Brain microvascular endothelial cell (primary cell): ENCODE measurements at places on chromosomes 7 and 10.

GRCh38 chr7:98314469-98314868 is 33.0 kb downstream of the BRI3 start:
- no peak for DNase-seq

DNA sequence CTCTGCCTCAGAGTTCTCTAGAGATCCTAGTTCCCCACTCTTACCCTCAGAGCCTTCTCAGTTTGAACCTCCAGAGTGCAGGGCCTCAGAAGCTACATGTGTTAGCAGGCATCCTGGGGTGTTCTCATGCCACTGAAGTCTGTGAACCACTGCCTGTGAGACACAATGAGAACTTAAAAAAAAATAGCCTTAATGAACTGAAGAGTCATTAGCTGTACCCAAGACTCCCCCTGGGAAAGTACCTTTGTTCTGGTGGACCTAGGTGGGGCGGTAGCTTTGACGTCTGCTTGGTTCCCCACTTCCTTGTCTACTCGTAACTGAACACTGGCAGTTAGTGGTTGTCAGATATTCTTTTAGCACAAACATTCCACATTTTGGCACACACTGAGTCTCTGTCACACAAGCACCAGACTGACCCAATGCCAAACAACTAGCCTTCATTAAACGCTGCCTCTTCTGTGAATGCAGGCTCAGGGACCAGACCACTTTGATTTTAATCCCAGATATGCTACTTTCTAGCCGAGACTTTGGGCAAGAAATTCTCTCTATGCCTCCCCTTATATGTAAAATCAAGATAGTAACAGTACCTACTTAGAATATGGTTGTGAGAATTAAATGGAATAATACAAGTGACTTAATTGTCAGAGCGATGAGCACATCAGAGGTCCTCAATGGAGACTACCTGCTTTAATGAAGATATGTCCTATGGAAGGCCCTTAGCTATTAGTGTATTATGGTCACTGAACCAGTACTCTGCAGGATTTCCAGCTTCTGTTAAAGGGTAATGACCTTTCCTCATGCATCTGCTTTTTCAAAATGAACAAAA is 75.3 kb upstream of the CC2D2B start:
- DNase-seq = no peak

GRCh38 chr7:71871446-71871845 is 540.7 kb downstream of the CALN1 start:
- no peak for DNase-seq

DNA sequence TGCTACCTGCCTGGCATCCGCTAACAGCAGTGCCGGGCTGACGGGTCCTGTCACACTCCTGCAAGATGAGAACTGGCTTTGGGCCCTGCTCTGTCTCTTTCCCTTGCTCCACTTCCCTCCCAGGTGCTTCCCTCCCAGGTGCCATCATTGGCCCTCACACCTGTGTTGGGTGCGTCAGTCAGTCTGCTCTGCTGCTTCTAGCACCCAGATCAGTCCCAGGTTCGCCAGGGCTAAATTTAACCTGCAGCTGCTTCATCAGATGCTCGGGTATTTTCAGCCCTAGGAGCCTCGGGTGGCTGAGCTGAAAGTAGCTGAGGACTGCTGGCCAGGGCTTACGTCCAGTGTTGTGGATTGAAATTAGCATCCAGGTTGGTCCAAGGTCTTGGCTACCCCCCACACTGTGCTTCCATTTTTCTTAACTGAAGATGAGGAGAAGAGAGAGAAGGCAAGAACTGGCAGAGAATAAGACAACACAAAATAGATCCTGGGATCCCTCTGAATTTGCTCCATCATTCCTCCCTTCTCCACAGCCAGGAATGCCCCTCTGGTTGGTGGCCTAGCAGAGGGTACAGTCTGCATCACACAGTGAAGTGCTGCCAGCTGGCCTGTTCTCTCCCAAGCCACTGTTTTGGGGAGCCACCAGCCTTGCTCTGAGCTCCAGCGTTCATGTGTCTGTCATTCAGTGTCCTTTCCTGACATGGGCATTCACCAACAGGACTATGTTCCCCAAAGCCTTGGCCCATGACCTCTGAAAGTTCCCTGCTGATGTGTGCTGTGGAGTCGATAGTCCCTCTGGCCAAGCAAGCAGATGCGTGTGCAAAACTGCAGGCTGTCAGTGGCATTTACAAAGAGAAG is 65.9 kb upstream of the SYPL1 start:
- no peak for DNase-seq

GRCh38 chr7:5083311-5083711 is 37.7 kb downstream of the RBAK start:
- no peak for DNase-seq

DNA sequence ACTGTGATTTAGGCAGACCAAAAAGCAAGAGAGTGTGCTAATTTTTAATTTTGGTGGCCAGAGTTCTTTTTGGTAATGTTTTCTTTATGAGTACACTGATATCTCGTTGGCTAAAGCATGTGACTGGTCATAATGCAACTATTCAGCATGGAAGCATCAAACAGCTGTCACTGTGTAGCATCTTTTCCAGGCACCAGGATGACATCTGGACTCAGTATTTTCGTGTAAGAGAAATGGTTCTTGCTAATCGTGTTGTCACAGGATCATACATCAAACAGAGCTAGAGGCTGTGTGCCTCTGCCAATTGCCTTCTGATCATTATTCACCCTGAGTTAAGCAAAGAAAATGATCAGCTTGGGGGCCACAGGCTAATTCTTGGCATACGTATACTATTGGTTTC is 118.9 kb downstream of the SND1 start:
- DNase-seq = peak; percentile 50

GRCh38 chr10:49679480-49679893 is at the start of gene C10orf53:
C10orf53 (plus strand) TSS chr10:49679651; CDS start chr10:49679698, 47 bp downstream.
- DNase-seq = peak; percentile 14

GRCh38 chr10:23314835-23315239 is 29.8 kb downstream of the C10orf67 start:
- DNase-seq = peak; percentile 75

- peak; percentile 91 for DNase-seq
Observed at GRCh38 chr7:151844071-151844824, 32.7 kb downstream of the PRKAG2 start.

DNA sequence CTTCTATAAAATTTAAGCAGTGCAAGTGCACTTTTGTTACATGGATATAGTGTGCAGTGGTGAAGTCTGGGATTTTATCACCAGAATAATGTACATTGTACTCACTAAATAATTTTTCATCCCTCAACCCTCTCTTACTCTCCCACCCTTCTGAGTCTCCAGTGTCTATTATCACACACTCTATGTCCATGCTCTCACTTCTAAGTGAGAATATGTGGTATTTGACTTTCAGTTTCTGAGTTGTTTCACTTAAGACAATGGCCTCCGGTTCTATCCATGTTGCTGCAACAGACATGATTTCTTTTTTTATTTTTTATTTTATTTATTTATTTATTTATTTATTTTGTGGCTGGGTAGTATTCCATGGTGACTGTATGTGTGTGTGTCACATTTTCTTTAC is 855.9 kb upstream of the PHF14 start:
- no peak for DNase-seq

DNA sequence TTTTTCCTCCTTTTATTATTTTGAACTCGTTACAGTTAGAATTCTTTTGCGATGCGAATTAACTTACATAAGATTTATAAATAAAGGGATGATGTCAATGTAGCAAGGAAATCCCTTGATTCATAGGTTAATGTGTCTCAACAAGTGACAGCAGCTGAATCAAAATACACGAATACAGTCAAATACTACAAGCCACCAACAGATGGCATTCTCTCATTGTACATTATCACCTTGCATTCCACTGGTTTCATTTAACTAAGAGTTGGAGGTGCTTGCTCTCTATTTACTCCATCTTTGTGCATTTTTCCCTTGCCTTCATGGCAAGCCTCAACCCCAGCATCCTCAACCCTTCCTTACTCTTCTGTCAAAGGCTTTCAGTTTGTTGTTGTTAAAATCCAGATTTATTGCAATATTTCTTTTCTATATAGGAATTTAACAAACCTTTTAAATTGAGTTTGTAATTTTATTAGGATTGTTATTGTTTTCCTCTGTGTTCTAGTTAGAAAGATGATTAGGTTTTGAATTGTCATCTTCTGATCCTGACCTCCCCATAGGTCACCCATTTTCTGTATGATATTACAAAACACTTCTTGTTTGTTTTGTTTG is 78.3 kb downstream of the SLC25A40 start:
- peak; percentile 40 for DNase-seq

GRCh38 chr10:19966751-19967150 is 150.5 kb downstream of the PLXDC2 start:
- DNase-seq = no peak

DNA sequence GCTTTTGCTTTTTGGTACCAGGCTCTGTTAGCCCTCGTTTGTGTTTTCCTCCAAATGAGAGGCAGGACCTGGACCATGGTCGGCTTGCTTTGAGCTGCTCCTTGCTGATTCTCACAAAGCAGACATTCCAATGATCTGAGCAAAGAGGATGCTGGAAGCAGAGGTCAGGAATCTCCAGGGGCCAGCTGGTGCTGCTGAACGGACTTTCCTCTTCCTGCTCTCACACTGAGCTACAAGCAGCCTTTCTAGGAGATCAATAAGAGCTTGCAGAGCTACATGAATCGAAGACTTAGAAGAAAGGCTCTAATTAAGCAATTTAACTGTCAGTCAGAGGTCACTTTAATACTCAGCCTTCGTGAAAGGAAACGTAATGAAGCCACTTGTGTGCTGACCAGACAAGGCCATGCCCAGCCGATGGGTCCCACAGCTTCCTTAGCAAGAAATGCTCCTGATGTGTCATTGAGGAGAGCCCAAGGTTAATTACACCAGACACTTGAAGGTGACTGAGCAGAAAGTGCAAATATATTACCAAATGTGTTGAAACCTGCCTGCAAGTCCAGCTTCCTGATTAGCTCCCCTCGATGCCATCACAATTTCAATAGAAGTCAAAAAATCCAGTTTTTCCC is 151.3 kb upstream of the RSU1 start:
- peak; percentile 94 for DNase-seq

DNA sequence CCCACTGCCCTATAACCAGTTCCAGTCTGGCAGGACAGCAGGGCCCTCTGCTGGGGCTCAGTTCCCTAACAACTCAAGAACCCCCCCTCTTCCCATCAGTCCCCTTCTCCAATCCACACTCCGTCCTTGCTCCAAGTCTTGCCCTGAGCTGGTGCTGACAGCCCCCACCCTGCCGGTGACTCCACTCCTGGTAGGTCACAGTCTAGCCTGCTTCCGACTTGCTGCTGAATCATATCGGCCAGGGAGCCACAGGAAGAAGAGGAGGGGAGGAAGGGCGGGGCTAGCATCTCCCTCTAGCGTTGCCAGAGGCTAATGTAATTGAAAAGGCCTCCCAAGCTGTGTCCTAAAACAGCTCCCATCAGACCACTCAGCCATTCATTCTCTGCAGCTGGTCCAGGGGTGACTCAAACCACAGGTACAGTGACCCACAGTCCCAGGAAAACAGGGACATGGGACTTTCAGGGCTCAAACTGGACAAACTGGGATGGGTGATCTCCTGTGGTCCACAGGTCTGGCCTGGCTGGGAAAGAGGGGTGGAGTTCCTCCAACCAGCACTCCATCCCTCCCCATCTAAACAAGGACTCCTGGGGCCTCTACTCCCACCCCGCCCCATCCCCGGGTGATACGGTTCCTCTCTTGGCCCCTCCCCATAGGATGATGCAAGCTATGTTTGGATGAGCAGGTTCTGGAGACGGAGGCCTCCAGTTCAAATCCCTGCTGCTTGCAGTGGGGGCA is 158.8 kb downstream of the SH3PXD2A start:
- peak; percentile 98 for DNase-seq

DNA sequence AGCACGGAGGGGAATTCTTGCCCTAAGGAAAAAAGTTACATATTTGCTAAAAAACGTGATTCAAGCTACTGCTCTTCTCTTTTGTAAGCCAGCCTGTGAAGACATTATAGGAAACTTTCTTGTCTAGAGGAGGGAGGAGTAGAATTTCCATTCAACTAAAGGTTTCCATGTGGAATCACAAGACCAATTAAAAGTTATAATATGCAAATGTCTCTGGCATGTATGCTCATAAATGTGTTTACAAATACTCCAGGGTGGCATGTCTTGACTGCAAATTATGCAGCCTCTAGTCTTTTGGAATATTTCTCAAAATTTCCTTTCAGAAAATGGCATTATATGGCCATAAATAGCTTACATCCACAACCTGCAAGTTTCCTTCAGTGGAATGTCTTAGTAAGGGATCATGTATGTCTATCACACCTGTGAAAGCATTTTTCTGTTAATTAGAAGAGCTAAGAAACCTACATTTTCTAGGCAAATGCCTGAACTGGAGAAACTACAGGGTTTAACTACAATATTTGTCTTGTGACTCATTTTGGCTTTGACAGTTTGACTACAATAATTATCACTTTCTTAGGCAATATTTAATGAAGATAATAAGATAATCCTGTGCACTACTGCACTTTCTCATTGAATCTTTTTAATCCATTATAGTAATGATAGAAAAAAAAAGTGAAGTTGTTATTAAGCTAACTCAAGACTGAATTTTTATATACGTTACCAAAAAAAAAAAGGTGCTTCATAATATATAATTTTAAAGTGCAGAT is 111.1 kb upstream of the C10orf90 start:
- DNase-seq = no peak

GRCh38 chr7:148340438-148341280 is 249.9 kb upstream of the C7orf33 start:
- DNase-seq = no peak

- DNase-seq = no peak
Observed at GRCh38 chr7:131219312-131220041, 108.2 kb upstream of the MKLN1 start.

DNA sequence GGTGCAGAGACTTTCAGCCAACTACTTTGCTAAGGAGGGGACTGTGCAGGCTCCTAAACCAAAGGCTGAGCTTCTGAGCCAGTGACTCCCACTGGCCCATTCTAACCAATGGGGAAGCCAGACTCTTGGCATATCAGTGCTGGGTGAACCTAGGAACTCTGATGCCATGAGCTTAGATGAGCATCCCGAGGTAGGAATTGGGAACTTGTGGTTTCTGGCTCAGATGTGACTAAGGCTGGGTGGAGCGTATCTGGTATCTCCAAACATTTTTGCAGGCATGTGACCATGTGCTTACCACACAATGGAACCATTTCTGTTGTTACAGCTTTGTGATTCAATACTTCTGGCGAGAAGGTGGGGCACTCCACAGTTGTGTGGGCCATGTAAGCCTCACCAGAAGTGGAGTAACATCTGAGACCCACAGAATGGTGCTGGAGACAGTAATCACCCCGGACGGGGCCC is 2.5 kb upstream of the AVPI1 start:
- DNase-seq = peak; percentile 94

- no peak for DNase-seq
Observed at GRCh38 chr7:73721377-73721817, 1.9 kb upstream of the STX1A start.

- DNase-seq = peak; percentile 21
Observed at GRCh38 chr10:93893646-93894515, at the start of gene SLC35G1. SLC35G1 (plus strand) TSS chr10:93893978; CDS start chr10:93894034, 56 bp downstream.

GRCh38 chr10:119310806-119311205 is 103.4 kb downstream of the GRK5 start:
- no peak for DNase-seq

- DNase-seq = no peak
Observed at GRCh38 chr10:124117511-124117785, 24.1 kb upstream of the CHST15 start.

DNA sequence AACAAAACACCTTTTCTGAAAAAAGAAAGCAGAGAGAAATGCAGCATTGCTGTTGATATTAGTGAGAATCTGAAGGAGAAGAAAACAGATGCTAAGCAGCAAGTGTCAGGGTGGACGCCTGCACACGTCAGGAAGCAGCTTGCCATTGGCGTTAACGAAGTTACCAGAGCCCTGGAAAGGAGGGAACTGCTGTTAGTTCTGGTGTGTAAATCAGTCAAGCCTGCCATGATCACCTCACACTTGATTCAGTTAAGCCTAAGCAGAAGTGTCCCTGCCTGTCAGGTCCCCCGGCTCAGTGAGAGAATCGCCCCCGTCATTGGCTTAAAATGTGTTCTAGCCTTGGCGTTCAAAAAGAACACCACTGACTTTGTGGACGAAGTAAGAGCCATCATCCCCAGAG is 6.4 kb downstream of the RPP38 start:
- DNase-seq = no peak
